NCI-H748 treated with DMSO at 0.1 percent for 48 hours (cell line): ENCODE measurements at places on chromosomes 6 and 20.

DNA sequence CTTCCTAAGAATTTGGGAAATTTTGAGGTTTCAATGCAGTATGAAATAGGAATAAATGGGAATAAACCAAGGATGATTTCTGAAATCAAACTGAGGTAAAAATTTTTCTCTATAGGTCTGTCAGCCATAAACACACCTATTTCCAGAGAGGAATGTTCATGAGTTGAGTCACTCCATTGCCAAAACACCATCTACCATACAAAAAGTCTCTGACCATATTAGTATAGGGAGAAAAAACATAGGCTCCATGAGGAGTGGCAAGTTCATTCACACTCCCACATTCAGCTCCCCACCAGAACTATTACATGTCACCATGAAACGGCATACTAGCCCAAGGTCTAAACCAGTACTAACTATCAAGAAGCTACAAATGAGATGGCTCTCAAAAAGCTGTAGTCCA lies 9.6 kb downstream of the ZNF318 start:
- DNase-seq = no peak

GRCh38 chr20:9955646-9956045 lies 79.1 kb upstream of the ANKEF1 start:
- no peak for DNase-seq

GRCh38 chr6:108068618-108069017 lies 5.9 kb downstream of the OSTM1 start:
- DNase-seq = no peak

DNA sequence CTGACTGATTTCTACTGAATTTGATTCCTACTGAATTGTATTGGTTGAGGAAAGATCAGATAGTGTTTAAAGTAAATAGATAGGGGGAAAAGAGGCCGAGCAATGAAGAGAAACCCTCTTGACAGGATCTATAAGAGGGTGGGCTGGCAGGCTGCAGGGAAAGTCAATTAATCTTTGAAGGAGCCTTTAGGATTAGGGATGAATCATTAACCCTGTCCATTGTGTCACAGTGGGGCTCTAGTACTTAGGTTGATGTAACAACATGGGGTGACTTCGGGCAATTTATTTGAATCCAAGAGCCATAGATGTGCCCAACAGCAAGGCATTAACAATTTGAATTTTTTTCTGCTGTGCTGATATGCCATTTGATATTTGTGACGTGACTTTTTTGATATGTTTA lies 7.5 kb downstream of the RFX6 start:
- DNase-seq = no peak

GRCh38 chr6:14055541-14055940 lies 62.0 kb upstream of the CD83 start:
- peak; percentile 99 for DNase-seq

DNA sequence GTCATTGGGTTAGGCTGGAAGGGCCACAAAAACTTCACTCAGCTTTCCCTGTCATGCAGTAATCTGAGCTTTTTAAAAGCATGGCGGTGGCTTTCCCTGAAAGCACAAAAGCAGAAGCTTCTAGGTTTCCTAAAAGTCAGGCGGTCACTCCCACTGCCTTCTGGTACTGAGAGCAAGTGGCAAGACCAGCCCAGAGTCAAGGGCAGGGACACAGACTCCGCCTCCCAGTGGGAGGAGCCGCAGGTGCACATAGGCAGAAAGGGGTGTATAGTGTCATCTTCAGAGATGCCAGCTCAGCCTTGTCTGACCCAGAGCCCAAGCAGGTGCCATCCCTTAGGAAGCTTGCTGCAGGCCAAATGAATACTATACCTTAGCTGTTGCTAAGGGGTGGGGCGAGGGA lies 18.0 kb upstream of the PACSIN1 start:
- DNase-seq = no peak
